Stimulated activated CD4-positive, alpha-beta T cell treated with anti-CD3 and anti-CD28 coated beads, TNF-alpha, amount 100 ng/mL, for 48 hours (primary cell): ENCODE measurements at places on chromosomes 11 and 22.

GRCh38 chr11:92393218-92393617 lies 168.6 kb downstream of the FAT3 start:
- DNase-seq, result no peak

DNA sequence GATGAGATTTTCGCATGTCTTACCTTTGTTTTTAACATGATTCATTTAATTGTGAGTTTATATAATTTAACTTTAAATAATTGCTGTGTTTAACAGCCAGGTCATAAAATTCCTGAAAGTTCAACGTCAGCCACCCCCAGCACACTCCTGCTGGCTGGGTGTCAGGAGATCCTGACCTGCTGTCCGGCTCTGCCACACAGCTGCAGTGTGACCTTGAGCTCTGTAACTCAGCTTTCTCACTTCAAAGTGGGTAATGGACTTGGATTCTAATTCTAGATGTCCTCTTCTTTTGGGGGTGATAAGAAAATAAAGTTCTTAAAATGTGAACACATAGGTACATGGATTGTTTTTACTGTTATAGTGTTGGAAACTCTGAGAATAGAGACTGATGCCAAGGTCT lies 10.9 kb downstream of the VPS26B start:
- no peak for DNase-seq

- no peak for DNase-seq
Observed at GRCh38 chr22:47291565-47292495, 529.4 kb downstream of the TBC1D22A start.

DNA sequence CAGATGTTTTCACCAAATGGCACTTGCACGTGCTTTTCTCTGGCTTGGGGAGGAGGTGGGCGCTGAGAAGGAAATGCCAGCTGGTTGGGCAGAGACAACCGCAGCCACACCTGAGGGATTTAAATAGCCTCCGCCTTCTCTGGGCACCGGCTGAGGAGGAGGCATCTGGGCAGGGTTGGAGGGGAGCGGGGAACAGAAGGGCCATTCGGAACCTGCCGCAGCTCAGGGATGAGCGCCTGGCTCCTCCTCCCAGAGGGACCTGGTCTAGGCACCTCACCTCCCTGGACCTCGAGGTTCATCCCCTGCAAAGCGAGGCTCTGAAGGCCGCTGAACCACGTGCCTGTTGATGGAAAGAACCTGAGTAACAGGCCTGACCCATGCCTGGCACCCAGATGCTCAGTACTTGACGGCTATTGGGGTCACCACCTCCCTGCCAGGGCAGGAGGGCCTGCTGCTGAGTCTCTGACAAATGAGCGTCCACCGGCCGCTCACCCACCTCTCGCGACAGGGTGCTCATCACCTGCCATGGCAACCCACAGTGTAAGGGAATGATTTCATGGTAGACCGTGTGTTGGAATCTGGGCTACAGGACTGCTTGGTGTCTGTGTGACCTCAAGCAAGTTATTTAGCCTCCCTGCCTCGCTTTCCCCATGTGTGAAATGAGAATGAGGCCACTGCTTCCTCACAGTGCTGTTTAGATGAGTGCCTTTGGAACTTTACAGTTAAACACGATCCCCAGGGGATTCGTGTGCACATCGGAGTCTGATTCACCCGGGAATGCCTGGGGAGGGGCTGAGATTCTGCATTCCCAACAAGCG lies 2.0 kb upstream of the KDELR3 start:
- DNase-seq, result no peak

- no peak for DNase-seq
Observed at GRCh38 chr11:70464509-70465361, 66.4 kb downstream of the CTTN start.

GRCh38 chr11:35598254-35599125 lies 19.8 kb upstream of the FJX1 start:
- no peak for DNase-seq

GRCh38 chr11:28447226-28447625 lies 339.0 kb downstream of the METTL15 start:
- no peak for DNase-seq

DNA sequence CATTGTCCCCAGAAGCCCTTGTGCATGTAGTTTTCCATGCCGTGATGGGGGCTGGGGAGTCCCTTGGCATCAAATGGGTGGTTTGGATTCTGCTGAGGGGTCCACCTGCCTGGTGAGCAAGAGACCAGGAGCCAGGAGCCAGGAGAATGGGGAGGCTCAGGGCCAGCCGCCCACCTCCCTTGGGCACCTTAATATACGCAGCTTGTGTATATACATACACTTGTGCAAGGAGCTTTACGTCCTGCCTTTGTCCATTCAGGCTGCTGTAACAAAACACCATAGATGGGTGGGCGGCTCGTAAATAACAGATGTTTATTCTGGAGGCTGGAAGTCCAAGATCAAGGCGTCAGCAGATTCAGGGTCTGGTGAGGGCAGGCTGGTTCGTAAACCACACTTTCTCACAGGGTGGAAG lies 62.5 kb downstream of the SMIM38 start:
- no peak for DNase-seq

GRCh38 chr11:119356349-119357031 lies 10.0 kb upstream of the MFRP start:
- peak; percentile 57 for DNase-seq

DNA sequence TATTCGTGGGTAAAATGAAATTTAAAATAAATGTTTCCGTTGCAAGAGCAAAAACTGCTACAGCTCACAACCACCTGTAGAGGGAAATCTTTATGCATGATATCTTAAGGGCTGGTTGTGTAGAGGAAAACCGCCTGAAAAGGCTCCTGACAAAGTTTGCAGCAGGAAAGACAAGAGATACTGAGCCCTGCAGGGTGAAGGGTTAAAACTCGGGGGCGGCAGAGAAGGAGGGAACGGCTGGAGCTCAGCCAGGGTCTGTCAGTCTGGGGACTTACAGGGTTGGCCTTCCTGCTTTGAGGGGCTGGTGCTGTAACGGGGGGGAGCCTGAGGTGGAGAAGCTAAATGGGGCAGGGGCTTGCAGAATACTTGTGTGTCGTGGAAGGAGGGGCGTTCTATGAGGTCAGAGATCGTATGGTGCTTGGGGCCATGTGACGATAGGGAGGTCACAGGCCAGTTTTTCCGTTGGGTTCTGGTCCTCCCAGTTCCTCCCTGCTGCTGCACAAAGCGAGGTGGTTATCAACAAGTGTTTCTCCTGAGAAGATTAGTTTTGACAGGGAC lies 122.9 kb upstream of the HSD17B12 start:
- DNase-seq, result no peak

- no peak for DNase-seq
Observed at GRCh38 chr11:109940816-109941215, 152.4 kb upstream of the ZC3H12C start.

- no peak for DNase-seq
Observed at GRCh38 chr11:69446108-69446507, 35.4 kb upstream of the LINC01488 start.

DNA sequence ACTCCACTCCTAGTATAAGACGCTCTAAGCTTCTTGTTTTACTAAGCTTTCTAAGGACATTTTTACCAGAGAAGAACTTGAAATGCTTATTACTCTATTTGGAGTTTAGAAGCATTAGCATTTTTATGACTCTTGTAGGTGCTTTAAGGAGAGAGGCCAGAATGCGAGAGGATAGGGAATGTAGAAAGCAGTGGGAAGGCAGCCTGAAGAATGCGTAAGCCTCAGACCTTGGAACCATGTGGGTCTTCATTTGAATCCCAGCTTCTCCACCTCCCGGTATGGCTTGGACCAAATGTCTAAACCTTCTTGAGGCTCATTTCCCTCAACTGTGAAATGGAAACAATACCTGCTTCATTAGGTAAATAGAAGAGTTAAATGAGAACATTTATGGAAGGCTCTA lies 60.0 kb upstream of the AMOTL1 start:
- DNase-seq, result no peak

DNA sequence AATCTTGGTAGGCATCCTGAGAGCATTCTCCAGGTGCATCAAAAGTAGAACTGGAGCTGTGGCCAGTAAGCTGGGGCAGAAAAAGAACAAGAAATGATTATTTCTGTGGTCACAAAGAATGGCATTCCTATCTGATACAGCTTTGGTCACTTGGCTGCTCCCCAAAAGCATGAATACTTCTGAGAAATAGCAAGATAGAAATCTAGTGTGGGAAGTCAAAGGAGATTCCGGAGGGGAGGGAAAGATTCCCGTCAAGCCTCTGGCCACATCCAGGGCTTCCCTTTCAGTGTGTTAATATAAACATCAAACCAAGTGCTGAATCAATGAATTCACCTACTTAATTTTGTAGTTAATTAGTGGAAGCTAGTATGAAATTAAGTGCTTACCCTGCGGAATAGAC lies 1185.4 kb downstream of the LRRC4C start:
- no peak for DNase-seq

DNA sequence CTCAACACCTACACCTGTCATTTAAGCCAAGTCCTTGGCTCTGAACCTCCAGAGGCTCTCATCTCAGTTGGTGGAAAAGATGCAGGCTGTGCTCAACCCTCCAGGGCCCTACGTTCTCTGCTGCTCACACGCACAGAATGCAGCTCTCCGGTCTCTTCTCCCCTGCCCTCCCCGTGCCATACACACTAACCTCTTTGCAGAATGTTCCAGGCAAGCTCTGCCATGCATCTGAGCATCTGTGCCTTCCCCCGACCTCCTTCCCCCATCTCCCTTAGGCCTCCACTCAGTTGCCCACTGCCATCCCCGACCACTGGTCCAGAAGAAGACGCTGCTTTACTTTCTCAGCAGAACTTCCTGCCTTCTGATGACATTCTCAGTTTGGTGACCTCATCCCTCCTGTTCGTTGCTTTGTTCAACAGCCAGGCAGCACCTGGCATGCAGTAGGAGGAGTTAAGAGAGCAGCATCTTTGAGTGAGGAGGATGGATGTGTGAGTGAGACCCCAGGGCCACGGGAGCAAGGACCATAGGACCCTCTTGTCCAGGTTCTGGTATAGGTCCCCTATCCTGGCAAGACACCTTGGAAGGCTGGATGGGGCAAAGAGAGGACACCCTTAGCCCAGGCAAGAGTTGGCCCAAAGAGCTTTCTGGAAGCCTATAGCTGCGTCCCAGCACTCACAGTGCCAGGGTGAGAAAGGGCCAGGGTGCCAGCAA lies 598.0 kb downstream of the BRD1 start:
- no peak for DNase-seq

DNA sequence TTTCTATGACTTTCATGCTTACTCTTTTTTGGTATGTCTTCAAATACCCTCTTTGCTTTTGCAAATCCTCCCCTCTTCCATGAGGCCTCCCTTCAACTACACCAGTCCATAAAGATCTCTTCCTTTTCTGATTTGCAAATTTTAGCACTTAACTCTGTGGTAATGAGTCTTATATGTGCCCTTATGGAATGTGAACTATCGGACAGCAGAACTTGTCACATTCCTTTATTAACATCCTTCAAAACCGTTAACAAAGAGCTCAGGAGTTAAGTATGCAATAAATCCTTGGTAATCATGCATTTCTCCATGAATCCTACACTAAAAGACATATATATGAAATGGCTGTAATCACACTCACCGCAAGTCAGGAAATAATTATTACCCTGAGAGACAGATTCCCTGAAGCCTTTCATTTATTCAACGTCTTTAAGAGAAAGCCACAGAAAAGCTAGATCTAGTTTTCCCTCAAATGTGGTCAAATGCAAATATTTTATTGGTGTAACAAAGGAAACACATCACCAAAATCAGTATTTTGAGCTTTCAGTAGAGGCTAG lies 7.4 kb downstream of the CLNS1A start:
- DNase-seq, result no peak

DNA sequence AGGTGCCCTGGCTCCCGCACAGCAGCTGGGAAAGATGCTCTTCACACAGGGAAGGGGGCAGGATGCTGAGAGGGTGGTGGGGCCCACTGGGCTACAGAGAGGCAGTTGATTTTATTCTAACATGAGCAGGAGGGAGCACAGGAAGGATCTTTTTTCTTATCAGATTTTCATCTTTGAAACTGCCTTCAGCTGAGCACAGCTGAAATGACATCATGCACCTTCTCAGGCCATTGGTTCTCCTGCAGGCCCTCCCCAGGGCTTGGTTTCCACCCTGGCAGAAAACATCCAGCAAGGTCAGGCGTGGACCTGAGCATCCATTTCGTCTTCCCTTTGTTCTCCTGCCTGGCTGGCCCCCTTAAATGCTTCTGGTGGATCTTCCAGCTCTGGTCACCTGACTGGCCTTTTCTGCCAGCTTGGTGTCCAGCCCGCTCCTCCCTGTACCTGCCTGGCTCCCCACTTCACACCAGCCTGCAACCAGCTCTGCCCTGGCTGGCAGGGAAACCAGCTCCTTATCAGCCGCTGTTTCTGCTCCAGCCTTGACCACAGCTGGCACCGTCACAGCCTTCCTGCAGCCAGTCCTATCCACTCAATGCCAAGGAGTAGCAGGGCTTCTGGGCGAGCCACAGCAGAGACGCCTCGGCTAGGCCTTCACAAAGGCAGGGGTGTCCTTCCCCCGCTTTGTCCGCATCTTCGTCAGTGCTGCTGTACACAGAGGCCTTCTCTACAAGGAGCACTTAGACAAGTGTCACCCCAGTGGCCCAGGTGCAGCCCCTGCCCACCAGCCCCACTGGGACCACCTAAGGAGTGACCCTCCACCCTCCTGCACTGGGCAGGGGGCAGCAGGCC lies 36.5 kb downstream of the TOM1 start:
- no peak for DNase-seq

- no peak for DNase-seq
Observed at GRCh38 chr11:27253224-27253623, 109.8 kb downstream of the CCDC34 start.

DNA sequence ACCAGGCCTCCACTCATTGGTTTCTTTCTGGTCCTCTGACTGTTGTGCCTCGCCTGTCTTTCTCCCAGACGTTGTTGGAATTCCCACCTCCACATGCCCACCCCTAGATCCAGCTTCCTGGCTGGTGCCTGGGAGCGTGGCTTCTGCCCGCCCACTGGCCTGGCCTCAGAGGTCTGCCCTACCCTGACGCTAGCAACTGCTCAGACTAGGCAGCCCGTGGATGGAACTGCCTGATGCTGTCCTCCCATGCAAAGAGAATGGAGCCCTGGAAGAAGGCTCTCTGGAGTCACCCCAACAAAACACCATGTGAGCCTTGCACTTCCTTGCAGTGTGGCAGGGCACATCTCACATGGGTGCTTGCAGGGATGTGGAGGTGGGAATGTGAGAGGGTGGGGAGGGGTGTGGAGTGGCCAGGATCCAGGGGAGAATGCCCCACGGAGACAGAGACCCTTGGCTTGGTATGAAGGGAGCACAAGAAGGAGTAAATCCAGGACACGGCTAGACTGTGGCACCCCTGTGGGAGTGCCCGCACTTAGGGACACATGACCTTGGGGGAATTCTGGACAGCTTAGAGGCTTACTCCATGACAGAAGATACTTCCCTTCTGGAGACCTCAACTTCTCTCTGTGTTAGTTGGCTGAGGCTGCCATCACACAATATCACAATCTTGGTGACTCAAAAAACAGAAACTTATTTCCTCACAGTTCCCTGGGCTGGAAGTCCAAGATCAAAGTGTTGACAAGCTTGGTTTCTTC lies 22.5 kb upstream of the ADA2 start:
- DNase-seq, result no peak

- DNase-seq, result no peak
Observed at GRCh38 chr11:77560605-77561004, 29.1 kb upstream of the AQP11 start.

DNA sequence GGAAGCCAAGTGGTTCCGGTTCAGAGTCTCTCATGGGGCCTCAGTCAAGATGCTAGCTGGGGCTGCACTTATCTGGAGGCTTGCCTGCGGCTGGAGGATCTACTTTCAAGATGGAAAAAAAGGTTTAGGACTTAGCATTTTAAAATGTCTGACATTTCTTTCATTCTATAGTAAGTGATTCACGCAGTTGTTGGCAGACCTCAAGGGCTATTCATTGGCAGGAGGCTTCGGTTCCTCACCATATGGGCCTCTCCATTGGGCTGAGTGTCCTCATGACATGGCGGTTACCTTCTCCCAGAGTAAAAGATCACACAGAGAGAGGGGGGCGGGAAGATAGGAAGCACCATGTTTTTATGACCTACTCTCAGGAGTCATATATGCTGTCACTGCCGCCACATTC lies 298.0 kb upstream of the PLET1 start:
- no peak for DNase-seq
